ENCODE measurements at places on chromosomes 4 and X.

- no peak for DNase-seq
Measured at GRCh38 chr4:111864066-111864465, 281.2 kb upstream of the FAM241A start.

DNA sequence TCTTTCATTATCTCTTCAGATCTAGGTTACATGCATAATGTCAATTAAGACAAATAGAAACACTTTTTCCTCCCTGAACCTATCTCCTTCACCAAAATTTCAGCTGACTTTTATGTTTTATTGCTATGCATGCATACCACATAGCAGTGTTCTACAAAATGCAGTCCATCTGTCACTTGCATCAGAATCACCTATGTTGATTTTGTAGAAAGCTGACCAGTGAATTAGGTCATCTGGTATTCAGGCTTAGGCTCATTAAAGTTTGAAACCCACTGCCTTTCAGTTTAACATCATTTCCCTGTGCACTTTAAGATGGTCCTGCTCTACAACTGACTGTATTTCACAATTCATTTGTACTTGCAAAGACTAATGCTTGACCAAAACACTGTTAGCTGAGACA, 277.9 kb downstream of the CFAP299 start:
- no peak for DNase-seq

DNA sequence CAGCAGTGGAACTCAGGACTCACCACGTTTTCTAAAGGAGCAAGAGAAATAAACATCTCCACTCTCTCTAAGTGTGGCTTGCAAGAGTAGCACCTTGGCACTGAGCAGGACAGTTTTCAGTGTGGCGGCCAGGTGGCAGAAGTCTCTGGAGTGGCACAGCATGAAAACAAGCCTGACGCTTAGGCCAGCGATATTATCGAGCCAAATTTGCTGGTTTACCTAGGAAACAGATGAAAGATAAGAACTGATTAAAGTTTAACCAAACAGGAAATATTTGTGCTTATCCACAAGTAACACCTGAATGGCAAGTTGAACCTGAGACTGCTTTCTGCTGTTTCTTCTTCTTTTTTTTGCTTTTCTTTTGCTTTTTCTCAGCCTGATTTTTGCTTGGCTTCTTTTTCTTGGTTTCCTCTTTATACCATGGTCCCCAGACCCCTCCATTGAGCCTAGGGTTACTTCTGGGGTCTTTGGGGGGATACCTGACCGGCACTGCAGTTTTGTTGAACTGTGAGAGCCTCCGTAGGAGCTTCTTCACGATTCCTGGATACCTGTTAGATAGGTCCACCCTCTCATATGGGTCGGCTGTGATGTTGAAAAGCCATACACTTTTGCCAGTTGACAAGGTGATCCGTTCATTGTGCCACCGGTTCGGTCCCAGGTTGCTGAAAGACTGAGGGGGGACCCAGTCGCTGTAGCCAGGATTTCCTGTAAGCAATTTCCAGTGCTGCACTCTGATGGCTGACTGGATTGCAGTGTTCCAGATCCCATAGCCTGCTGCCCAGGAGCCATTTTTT, 77.3 kb downstream of the ARSJ start:
- peak; percentile 12 for DNase-seq

DNA sequence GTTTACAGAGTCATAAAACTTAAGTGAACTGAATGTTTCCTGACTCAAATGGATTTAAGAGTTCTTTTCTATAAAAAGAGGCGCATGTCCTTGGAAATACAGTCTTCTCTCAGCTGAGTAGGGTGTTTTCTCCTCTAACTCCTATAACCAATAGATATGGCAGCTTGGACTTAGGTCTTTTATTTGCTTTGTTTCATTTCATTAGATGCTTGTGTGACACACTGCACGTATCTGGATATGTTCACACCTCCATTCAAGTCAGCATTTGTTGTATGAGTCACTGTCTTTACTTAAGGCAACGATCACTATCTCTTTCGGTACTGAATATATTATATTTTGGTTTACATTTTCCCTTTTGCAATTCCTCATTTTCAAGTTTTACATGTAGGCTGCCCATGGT, 136.6 kb downstream of the ARSF start:
- DNase-seq, result no peak

GRCh38 chrX:18997916-18998315, 14.0 kb upstream of the PHKA2 start:
- DNase-seq, result no peak

DNA sequence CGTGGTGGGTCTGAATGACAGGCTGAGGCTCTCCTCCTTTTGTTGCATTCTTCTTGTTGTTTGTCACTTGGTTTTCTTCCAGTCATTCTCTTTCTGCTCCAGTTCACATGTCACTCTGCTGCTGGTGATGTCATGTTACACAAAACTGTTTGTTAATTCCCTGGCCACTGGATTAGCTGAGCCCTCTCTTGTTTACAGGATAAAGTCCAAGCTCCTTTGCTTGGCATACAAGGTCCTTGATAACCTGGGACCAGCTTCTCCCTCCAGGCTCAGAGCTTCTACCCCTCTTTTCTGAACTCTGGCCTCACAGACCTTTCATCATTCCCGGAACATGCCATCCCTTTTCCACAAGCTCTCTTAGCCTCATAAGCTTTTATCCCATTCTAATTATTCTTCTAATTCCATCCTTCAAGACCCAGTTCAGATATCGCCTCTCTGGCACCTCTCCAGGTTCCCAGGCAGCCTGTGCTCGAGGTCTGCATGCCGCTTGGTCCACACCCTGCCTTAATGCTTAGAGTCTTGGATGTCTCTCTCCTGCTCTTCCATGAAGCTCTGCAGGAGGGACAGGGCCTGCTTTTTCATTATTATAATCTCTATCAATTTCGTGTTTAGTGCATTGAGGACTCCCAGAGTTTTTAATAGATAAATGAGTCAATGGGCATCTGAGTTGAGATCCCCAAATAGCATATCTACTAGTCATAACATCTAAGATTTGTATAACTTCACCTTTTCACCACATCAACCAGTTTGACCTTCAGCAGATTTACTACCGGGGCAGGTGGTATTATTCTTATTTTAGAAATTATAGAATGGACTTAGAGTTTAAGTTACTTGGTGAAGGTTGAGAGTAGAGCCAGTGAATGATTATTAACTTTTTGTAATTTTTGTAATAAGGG, 98.7 kb downstream of the TMEM131L start:
- DNase-seq, result peak; percentile 8

GRCh38 chr4:147076728-147077127, 131.1 kb upstream of the TTC29 start:
- no peak for DNase-seq

- DNase-seq, result no peak
Measured at GRCh38 chr4:147117431-147117830, 171.8 kb upstream of the TTC29 start.

DNA sequence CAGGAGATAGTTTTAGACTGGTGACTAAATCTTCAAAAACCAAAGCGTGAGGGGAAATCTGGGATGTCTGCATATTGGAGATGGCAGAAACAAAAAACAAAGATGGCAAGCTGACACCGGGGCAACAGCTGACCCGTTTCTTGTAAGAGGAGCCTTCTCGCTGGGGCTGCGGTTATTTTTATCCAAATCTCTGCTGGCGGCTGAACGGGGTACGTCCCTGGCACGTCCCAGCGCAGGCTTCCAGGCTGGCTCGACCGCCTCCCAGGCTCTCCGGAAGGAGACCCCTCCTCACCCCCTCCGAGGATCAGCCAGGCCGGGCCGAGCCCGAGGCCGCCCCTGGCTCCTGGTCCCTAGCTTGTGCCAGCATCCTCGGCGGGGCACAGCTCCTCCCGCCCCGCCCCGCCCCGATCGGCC, 403 bp downstream of the SGCB start:
- peak; percentile 11 for DNase-seq

DNA sequence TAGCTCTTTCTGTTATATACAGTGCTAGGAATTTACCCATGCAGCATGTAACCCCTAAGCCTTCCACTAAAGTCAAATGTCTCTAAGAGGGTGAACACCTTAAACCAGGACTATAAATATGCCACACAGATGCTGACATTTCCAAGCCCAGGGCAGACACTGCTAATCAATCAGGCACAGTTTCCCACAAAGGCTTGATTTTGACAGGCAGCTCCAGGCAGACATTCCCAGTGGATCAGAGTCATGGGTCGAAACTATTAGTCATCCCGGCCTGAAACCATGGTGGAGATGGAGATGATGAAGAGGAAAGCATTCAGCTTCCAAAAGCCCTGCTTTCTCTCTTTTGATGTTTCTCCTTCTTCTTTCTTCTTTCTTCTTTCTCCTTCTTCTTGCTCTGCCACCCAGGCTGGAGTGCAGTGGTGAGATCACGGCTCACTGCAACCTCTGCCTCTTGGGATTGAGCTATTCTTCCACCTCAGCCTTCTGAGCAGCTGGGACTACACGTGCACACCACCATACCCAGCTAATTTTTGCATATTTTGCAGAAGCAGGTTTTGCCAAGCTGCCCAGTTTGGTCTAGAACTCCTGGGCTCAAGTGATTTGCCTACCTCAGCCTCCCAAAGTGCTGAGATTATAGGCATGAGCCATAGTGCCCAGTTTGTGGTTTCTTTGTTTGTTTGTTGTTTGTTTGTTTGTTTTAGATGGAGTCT, 21.0 kb upstream of the SORCS2 start:
- DNase-seq, result no peak

DNA sequence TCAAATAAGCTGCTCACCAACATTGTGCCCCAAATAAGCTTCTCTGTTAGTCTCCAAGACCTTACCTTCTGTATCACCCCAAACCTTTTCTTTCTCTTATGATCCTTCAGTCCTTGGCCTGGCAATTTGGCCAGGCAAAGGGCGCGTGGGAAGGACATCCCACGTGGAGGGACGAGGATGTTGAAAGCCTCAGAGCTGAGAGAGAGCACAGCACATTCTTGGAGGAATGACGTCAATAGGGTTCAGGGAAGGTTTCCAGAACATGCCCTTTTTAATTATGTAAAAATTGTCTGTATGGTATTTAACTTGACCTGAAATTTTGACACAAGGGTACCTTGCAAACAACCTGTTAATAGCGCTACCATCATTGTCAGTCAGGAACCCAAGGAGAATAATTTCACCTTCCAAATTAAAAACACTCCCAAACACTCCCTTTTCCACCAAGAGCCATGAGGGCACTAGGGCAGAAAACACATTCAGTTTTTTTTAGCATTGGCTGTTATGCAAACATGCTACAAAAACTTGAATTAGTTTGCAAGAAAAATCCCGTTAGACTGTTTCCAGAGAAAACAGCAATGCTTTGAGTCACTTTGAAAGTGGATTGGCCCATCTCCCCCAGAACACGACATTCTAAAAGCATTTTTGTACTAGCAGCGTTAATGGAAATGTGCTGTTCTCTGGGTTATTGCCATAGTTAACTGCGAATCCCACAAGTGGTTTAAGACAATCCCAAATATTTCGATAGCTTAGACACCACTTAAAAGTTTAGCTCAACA, 183.2 kb upstream of the PUDP start:
- no peak for DNase-seq

DNA sequence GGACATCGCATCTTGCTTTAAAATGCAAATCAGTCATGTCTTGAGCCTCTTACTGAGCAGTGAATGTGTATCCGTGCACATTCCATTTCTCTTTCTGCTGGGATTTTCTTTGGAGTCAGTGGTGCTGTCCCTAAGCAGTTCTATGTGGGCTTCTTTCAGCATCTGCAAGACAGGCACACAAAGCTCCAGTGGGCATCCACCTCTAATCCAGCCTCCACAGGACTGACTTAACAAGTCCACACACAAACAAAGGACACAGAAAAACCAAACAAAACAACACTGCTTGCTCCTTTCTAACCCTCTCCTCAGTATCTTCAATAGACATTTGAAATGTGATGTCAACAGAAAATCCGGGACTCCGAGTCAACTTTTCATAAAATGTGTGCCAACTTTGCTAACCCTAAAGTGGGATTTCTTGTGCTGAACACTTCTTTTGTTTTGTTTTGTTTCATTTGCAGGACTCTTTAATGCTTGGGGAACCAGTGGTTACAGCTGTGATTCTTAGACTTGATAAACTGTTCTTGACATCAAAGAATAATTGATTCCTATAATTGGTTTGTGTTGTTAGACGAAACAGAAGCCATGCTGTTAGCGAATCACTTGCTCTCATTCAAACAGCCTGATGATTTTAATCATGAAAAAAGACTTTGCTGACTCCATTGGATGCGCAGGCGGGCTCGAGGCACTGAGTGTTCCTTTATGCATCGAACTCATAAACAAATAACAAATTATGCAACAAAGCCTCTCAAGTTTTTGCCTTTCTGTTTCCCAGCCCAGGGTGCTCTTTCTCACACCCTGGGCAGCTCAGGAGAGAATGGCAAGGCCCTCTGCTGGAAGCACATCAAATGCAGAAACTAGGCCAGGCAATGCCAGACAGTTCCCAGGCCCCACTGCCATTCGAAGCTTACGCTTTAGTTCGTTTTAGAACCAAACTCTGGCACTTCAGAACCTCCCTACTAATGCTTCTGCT, 20.1 kb downstream of the ETNPPL start:
- DNase-seq, result no peak

DNA sequence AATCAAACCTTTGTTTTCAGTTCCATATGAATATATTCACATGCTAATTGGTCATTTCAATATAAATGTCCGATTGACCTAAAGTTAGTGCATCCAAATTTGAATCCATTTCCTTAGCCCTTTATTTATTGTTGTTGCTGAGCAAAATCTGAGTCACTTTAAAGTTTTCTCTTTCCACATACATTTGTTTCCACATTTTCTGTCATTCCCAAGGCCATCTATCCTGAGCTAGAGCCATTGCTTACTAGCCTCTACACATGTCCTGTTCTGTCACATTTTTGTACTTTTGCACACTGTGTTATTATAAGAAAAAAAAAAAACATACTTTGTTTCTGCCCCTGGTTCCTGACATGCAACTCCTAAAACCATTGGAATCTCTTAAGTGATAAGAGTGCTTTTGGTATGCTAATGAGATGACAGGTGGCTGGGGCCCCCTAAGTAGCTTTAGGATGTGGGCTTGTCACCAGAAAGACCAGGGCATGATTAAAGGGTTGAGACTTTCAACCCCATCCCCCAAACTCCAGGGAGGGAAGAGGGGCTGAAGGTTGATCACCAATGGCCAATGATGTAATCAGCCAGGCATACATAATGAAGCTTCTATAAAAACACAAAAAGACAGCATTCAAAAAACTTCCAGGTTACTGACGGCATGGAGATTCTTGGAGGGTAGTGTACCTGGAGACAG, 353.3 kb upstream of the MAGEB16 start:
- peak; percentile 16 for DNase-seq

DNA sequence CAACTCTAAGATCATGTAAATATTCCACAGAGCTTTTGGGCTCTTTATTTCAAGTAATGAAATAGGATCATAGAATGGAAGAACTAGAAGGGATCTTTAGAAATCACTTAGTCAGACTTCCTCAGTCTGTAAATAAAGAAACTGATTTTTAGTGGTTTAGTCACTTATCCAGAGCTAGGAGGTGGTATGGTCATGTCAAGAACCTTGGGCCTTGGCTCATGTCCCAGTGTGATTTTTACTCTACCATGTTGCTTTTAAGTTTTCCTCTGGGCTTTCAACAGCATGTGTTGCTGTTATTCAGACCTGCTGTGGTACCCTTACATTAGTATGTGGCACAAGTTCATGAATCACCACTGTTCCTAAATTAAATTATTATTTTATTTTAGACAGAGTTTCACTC, 184.9 kb downstream of the FRAS1 start:
- DNase-seq, result no peak

- no peak for DNase-seq
Measured at GRCh38 chr4:74016068-74016467, 17.6 kb upstream of the CXCL5 start.

All from SW480 (cell line).